IgD-negative memory B cell (primary cell): ENCODE measurements at places on chromosomes 13 and 19. TPM values are rescaled to one million over a fixed set of nuclear protein-coding genes. Genes with fewer than 3 reads are reported as not detected.

DAND5 gene
- not detected for polyA plus RNA-seq

SLAIN1 gene
- polyA plus RNA-seq = 7.7 TPM

AXL gene
- 0.06 TPM for polyA plus RNA-seq

NLRP8 gene
- not detected for polyA plus RNA-seq

GAS6 gene
- polyA plus RNA-seq = 0.60 TPM

UPF1 gene
- 14.6 TPM for polyA plus RNA-seq

HSD17B14 gene
- 1.2 TPM for polyA plus RNA-seq

HMGB1 gene
- 580 TPM for polyA plus RNA-seq

TEX26 gene
- polyA plus RNA-seq = not detected

GNG8 gene
- polyA plus RNA-seq = not detected
